ENCODE measurements at places on chromosomes 11 and 22.

- DNase-seq = no peak
Measured at GRCh38 chr11:71339396-71339881, 87.1 kb upstream of the SHANK2 start.

DNA sequence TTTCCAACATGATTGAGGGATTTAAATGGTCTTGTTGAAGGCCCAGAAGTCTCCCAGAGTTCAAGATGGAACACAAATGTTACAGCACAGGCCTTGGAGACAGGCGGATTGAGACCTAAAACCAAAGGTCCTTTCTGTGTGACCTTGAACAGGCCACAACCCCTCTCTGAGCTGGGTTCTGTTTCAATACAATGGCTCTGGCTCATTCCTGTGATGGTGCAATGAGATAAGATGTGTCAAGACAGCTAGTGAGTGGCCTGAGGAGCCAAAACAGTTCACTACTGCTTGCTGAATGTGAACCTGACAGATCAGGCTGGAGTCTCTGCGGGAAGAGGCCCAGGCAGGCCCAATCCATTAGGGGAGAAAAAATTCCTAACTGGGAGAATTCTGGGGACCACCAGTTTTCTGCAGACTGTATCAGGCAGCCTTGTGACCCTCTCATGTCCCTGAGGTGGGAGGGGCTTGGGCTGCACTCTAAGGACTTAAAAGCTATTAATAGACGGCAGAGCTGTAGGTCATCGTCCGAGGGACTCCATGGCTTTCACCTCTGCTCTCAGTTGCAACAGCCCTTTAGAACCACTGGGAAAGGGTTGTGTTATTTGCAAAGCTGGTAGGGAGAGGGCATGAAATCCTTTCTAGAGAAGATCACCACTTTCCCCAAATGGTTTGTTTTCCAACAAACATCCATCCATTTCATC, 126.1 kb upstream of the TEAD1 start:
- peak; percentile 54 for DNase-seq

GRCh38 chr11:111569476-111569875, 29.0 kb downstream of the LAYN start:
- no peak for DNase-seq

DNA sequence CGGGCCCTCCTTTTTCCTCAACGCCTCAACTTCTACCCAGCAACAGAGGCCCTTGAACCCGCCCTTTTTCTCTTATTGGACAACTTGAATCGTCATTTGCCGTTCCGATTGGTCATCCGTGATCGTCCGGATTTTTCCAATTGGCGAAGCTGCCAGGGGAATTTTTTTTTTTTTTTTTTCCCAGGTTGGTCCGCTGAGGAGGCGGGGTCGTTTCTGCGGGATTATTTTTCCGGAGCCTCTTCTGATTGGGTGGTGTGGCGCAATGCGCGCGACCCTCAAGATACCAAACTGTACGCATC, 465 bp upstream of the TTC9C start:
- peak; percentile 71 for DNase-seq

DNA sequence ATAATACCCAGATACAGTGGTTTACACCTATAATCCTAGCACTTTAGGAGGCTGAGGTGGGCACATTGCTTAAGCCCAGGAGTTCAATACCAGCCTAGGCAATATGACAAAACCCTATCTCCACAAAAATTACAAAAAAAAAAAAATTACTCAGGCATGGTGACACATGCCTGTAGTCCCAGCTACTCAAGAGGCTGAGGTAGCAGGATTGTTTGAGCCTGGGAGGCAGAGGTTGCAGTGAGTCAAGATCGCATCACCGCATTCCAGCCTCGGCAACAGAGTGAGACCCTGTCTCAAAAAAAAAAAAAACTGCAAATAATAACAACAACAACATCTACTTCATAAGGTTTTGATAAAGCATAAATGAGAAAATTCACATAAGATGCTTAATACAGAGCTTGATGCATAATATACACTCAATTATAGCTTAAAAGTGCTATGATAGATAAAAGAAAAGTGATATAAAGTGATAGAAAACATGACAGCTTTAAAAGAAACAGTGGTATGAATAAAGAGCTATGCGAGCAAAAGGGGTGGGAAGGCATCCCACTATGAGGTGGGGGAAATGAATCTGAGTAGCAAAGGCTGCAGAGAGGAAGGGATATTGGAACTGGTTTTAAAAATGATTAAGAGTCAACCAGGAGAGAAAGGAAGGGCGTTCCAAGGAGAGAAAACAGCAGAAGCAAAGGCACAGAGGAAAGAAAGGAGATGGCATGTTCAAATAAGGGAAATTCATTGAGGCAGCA, 197.6 kb downstream of the KIF18A start:
- DNase-seq = no peak

DNA sequence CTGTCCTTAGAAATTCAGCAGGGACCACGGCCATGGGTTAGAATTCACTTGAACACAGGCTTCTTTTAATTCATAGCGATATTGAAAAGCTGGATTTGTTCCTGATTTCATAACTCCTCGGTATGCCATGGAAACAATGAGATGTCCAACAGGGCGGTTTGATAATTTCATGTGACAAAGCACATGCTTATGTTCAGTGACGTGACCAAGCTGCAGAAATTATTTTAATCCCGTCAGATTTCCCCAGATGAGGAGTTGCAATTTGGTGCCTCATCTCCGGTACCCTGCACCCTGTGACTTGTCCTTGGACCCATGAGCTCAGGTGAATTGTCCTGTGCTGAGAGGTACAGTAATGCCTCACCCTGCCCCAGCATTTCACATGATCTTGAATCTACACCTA, 81.7 kb downstream of the C11orf91 start:
- no peak for DNase-seq

DNA sequence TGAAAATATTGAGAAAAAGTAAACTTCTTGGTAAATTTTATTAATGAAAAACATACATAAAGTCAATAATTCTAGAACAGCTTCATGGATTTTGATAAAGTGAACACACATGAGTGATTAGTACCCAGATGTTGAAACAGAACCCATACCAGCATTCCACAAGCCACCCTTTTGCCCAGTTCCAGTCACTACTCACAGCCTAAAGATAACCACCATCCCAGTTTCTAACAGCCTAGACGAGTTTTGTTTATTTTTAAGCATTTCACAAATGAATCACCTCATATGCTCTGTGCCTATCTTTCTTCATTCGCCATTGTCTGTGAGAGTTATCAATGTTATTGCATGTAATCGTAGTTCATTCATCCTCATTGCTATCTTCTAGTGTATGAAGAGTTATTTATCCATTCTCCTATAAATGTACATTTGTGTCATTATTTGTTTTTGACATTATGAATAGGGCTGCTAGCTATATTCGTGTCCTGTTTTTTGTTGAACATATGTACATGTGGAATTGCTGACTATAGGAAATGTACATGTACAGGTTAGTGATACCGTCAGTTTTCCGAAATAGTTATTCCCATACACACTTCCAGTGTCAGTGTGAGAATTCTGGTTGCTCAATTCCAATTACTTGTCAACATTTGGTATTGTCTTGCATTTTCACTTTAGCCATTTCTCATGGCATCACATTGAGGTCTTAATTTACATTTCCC, 44.5 kb upstream of the TEAD1 start:
- DNase-seq = no peak

Data from heart right ventricle (tissue), 16 donors.